Smooth muscle cell of trachea (primary cell): ENCODE measurements at places on chromosomes 7 and 10. TPM values are rescaled to one million over a fixed set of nuclear protein-coding genes. Genes with fewer than 3 reads are reported as not detected.

The CNPY1 gene
- not detected in 2 replicates for total RNA-seq

The CHST3 gene
- 15.4 and 26.3 TPM in 2 replicates for total RNA-seq

The CDC14C gene
- total RNA-seq = 0.15 and 0.17 TPM in 2 replicates

The AOAH gene
- not detected in 2 replicates for total RNA-seq

The TEX36 gene
- total RNA-seq = 0.44 TPM in 1 of 2 replicates, not detected in the other
